ENCODE measurements at places on chromosomes 11 and 22.

- no peak for DNase-seq
Observed at GRCh38 chr11:71355281-71355680, 92.9 kb downstream of the DHCR7 start.

DNA sequence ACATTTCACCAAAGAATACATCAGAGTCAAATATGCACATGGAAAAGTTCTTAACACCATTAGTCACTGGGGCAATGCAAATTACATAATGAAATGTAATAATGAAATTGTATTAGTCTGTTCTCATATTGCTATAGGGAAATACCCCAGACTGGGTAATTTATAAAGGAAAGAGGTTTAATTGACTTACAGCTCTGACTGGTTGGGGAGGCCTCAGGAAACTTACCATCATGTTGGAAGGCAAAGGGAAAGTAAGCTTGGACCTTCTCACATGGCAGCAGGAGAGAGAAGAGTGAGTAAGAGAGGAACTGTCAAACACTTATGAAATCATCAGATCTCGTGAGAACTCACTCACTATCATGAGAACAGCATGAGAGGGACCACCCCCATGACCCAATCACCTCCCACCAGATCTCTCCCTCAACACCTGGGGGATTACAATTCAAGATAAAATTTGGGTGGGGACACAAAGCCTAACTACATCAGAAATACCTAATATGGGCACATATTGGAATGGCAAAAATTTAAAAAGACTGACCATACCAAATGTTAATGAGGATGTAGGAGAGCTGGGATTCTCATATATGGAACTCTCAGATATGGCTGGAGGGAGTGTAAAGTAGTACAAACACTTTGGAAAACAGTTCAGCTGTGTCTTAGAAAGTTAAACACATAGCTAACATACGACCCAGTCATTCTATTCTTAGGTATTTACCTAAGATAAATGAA, 65.1 kb upstream of the CD44 start:
- DNase-seq = peak; percentile 53

DNA sequence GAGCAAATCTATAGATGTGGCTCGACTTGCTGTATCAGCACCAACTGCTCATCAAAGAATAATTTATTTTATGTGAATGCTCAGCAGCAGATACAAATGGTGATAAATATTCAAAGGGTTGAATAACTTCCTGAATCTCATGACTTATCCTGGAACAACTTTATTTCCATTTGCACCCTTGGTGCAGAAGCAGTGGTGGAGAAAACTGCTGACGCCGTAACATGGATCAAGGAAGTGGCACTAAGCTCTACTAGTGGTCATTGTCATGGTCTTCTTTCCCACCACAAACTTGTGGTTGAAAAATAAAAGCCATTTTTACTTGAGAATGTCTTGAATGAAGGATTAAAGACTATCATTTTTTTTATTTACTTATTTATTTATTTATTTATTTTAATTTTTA, 14.6 kb downstream of the MARK2 start:
- no peak for DNase-seq

- no peak for DNase-seq
Observed at GRCh38 chr22:46482056-46482675, 55.3 kb downstream of the CELSR1 start.

DNA sequence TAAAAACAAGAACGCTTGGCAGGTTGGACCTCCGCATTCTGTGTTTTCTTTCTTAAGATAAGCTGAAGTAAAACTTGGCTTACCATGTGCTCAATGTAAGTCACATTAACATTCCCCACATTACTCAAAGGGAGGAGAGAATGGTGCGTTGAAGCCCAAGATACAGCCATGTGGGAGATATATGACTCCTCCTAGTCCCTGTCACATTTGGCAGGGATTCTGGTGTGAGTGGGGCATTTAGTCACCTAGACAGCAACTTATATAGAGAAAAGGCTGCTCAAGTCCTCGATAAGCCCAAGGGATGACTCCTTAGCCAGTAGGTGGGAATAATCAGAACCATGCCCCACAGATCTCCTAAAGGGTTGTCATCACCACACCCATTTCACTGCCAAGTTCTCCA, 4.6 kb downstream of the PRSS23 start:
- DNase-seq = no peak

DNA sequence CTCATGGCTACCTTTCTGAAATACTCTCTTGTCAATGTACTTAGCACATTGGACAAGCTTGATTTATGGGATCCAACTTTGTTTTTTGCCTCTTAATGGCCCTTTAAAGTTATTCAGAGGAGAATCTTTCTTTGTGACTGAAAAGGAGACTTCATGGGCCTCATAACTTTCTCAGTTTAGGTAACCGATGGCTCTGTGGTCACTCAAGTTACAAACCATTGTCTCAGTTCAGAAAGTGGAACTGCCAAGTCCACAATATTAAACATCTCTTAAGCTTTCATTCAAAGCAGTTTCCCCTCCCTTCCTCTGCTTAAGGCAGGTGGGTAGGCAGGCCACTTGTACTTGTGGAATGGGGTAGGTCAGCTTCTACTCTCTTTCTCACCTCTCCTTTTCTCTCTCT, 12.3 kb upstream of the ARL14EP start:
- DNase-seq = no peak

- peak; percentile 44 for DNase-seq
Observed at GRCh38 chr22:41844036-41844435, 11.1 kb downstream of the SREBF2 start.

DNA sequence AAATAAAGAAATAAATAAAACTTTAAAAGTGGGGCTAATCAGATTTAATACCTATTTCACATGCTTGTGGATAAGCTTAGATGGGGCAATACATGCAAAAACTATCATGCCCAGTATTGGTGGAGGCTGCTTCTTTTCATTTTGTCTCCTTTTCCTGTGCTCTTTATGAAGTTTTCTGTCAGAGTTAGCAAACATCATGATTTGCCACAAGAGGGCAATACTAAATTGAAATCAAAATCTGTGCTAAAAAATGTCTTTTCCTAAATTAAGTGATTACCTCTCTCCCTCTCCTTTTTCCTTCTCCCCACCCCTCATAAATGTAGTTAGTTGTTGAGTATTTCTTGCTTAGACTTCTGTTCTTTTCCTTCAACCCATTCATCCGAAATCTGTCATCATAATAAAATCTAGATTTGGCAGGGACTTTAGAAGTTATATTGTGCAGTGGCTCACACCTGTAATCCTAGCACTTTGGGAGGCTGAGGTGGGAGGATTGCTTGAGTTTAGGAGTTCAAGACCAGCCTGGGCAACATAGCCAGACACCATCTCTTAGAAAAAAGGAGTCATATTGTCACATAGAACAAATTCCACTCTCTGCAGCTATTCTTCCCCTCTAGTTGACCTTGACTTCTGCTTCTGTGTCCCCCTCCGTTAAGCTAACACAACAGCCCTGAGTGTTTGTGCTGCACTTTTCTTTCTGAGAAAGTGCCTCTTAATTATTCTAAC, 4.7 kb upstream of the ARHGAP42 start:
- peak; percentile 35 for DNase-seq

DNA sequence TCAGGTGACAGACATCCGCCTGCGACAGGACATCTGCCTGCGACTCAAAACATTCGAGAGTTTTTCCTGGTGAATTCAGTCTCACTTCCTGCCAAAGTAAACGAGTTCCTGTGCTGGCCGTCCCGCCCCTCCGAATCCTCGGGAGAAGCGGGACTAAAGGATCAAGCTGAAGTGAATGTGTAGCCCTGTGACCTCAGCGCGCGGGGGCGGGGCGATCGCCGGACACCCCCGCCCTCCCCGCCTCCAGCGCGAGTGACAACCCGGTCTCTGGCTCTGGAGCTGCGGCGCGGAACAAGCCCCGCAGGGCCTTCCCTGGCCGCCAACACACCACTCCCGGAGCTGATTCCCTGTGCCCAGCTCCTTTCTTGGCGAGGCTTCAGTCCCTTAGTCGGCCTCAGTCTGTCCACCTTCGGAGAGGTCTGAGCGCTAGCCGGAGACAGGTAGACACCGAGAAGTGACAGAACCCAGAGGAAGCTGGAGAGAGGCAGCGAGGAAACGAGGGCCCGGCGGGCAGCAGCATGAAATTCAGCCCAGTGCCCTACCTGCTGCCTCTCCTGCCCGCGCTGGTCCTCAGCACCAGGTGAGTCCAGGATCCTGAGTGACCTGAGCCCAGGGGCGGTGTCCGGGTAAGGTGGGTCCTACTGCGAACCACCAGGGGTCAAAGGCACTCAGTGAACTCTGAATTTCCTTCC, 766.4 kb upstream of the LUZP2 start:
- no peak for DNase-seq

Data from OCI-M1 (cell line).